ENCODE measurements at places on chromosomes 2 and 18. TPM values are rescaled to one million over a fixed set of nuclear protein-coding genes. Genes with fewer than 3 reads are reported as not detected.

DNA sequence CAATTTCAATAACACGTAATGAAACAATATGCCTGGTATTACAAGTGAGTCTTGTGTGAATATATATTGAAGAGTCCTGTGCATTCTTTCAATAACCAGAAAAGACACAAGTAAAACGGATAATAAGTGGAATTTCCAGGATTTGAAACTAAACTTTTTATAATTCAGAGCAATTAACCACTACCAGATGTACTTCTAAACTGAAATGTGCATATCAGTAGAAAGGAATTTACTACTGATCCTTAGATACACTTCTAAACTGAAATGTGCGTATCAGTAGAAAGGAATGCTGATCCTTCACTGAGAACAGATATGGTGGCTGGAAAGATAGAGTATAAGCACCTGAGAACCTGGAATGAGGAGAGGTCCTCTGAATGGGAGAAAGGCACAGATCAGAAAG is 470.9 kb upstream of the SPHKAP start:
- DNase-seq, result no peak

DNA sequence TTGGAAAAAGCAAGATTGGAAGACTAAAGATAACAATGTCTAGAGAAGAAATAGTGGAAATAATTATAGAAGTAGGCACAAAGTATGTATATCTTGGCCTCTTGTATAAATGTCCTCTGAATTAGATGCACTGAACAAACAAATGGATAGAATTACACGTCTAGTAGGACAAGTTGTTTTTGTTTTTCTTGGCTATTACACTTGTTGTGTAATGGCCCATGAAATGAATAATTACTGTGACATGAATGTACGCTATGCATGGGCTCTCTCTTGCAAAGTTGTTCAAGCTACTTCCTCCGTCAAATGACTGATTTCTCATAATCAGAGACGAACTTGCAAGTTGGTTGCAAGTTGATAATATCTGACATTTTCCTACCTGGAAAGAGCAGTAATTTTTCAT is 126.2 kb downstream of the PDE1A start:
- DNase-seq, result peak; percentile 64

DNA sequence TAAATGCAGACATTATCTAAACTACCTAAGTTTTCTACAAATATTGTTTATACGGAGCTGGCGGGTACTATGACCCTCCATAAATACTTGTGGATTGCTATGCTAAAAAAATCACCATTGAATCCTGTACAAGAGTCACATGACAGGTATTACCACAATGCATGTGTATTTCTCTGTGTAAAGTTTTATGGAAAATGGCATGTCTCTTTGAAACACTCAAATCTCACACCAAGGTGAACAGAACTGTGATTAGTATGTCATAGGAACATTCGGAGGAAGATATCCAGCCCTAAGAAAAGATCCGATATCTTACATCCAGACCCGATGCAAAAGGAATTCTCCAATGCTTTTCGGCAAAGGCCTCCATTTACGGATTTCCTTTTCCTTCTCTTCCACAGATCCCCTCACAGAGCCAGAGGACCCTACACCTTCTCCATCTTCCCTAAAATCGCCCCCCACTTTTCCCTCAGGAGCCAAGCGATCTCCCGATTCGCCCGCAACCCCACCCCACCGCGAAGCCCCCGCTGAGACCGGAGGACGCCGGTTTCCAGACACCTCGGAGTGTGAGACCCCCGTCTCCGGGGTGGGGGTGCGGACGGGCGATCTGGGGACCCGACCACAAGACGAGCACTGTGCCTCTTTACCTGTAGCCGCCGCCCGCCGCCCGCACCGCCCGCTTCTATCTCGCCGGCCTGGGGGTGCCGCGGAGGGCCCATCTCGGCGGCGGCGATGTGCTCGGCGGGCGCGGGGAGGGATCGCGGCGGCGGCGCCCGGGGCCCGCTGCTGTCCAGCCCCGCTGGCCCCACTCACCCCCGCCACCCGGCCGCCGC is 1.2 kb downstream of the SAP130 start:
- peak; percentile 3 for DNase-seq

- DNase-seq, result no peak
These were observed 530.0 kb downstream of the ZNF804A start for GRCh38 chr2:185128346-185128745.

DNA sequence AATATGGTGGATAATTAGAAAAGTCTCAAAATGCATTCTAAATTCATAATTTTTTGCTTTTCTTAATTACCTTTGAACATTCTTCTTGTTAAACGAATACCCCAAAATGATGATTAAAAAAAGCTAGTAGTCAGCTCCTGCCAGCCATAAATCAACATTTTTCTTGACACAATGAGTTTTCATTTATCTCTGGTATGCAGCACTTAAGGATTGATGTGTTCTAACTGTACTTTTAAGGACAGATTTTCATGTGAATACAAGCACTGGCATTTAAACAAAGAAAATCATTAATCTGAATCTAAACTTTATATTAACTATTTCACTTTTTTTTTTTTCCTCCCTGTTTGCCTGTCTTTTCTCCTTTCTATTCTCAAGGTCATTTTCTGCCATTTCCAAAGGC is 976.8 kb downstream of the TMEM182 start:
- DNase-seq, result no peak

GRCh38 chr2:85734942-85735608 is 18.7 kb upstream of the ATOH8 start:
- no peak for DNase-seq

DNA sequence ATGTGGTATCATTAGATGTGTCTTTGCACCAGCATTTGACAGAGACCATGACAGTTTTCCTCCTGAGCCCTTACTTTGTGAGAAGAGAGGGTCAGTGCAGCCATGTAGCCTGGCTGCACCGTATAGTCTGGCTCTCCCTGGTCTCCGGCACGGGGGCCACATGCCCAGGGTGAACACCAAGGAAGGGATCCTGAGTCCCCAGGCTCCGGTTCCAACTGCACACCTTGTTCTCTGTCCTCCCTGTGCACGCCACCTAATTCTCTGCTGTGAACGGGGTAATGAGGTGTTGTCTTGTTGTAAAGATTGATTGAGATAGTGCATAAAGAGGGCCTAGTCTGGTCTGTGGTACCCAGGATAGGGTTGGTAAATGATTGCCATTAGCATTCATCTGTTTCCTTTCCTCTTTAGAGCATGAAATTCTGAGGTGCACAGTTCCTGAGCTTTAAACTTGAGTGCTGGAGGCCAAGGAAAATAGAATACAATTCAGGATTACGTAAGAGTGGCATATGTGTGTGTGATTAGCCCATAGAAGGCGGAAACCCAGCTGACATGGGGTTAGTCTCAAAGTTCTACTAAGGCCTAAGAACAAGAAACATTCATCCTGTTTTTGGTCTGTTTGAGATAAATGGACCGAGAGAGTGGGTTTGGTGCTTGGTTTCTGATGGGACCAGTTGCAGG is 55.5 kb downstream of the NCK2 start:
- DNase-seq, result peak; percentile 73

DNA sequence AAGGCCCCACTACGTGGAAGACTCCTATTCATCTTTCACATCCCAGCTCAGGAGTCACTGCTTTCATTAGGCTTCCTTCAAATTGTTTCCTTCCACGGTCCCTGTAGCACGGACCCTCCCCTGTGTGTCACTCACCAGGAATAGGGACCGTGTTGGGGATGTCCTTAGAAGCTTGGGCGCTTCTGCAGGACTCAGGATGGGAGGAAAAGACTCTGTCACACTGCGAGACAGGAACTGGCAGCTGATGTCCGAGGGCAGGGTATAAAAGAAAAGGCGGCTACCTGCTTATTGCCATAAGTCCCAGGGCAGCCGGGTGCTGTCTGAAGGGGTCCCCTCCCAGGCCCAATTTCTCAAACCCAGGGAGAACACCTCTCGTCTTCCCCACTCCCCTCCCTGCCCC is 79.1 kb downstream of the BCL2L11 start:
- DNase-seq, result no peak

- DNase-seq, result no peak
These were observed 24.4 kb downstream of the MPHOSPH10 start for GRCh38 chr2:71154798-71155197.

DNA sequence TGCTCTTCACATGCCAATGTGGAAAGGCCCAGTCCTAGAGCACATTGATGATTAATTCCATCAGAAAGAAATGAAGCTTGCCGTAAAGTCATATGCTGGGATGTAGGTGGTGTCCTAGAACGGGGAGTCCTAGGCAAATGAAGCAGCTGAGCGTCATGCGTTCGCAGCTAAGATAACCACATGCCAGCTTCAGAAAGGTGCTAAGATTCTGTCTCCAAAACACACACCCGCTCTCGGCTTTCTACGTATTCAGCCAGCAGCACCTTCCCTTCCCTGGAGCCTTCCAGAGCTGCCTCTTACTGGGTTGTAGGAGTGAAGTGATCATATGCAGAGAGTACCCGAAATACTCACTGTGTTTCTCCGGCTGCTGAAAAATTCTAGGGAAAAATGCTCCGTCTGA is 421.6 kb upstream of the ID2 start:
- no peak for DNase-seq

DNA sequence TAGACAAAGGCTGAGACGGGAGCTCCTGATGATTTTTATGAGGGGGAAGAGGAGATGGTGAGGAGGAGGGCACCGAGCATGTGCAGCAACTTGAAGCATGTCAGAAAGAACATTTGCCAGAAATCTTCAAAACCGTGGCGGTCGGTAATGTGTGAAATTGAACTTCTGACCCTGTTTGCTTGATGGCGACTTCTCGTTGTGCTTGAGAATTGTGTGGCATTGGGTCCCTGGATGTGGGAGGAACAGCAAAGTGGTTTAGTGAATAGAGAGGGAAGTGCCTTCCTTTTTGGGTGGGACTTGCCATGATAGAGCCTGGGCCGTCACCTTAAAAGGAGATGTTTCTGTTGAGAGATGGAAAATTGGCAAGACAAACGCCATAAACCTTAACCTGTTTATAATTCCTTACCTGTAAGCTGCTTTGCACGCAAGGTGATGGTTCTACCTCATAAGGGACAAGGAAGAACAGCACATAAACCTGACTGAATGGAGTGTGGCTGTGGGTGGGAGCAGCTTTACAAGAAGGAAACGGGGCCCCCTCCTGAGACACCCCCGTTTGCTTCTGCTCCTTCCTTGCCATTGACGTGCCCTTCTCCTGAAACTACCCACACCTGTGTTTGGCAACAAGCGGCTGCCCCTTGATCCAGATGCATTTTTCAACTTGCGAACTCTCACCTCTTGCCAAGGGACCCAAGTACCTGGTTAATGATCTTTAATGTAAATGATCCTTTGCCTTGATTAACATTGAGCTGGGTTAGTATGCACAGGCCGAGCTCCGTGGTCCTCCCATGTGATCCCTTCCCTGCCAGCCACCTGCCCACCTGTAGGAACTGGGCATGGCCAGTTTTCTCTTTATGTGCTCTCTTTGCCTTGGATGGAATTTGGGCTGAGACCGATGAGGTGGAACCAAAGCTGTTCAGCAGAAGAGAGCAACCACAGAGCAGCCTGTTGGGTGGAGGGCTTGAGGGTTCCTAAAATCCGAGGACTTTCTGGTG is 153.2 kb downstream of the NEDD4L start:
- DNase-seq, result no peak

DNA sequence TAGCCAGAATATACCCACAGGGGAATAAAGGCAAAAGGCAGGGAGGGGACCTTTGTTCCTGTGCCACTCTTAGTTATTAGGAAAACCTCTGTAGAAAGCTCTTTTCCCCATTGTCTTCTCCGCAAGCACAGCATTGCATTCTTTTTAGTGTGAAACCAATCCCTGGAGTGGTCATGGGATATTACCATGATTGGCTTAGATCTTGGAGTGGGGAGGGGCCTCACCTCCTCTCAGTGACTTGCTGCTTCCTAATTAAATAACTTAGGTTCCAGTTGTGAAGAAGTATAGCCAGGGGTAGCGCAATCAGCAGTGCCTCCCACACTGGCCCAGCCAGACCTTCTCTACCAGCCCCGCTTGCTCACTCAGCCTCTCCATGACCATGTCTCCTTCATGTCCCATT is 49.9 kb upstream of the AFF3 start:
- no peak for DNase-seq

DNA sequence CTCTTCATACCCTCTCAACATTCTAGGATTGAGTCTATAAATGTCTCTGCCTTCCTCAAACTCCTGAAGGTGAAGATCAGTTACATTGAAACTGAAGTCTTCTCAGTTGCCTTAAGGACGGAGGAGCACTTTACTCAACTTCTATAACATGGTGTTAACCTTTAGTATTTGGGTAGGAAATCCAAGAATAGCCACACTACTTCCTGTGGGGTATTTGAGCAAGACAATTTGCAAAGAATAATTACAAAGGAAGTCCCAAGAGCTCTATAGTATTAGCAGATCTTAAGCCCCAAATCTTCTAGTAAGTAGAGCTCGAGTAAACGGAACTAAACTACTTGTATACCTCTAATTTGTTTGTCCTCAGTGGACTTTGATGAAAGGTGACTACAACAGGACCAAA is 80.9 kb downstream of the SP100 start:
- no peak for DNase-seq

DNA sequence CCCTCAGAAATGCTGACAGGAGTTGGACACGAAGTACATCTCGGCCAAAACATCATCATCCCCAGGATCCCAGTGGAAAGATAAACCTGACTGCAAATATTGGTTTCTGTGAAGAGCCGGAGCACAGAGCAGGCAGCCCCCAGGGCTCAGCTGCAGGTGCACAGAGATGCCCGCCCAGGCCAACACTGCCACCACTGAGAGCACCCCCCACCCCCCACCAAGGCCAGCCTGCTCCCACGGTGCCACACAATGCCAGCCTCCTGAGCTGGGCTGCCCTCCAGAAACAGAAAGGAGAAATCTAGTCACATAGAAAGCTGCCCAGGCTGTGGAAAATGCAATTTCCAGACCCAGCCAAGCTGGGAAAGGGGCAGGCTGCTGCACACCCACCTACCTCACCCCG is 71.7 kb downstream of the GALNT14 start:
- no peak for DNase-seq

DNA sequence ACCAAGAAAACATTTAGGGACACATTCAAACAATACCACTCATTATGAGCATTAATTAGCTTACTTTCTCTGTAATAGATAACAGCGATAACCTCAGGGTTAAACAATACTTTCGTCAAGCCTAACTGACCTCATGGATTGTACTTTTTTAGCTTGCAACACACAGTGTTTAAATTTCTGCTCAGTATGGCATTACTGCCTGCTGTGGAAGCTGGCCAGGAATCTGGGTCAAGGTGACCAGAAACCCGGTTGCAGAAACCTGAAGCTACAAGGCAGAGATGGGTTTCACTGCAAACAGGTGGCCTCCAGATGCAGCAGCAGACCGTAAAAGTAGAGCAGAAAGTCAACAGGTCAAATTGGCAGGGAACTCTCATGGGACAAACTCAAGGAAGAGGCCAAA is 123.8 kb upstream of the FHL2 start:
- no peak for DNase-seq

Gene STEAP3
- total RNA-seq, result 13.7 TPM

Gene SLC11A1
- 0.17 TPM for total RNA-seq

Gene TMEM198
- 0.77 TPM for total RNA-seq

Gene CIDEA
- 0.26 TPM for total RNA-seq

Gene TSPYL6
- total RNA-seq, result not detected

Gene PAIP2B
- total RNA-seq, result 1.5 TPM

Gene MREG
- 3.5 TPM for total RNA-seq

Gene ACOXL
- total RNA-seq, result not detected

Gene IL36B
- total RNA-seq, result not detected

Gene OTOF
- total RNA-seq, result not detected

Gene FBXO48
- total RNA-seq, result 0.26 TPM

Gene MC5R
- not detected for total RNA-seq

All from fibroblast of lung (primary cell).